Activated naive CD8-positive, alpha-beta T cell treated with anti-CD3 and anti-CD28 coated beads, Interleukin-2, amount 50 U/mL, for 24 hours (primary cell): ENCODE measurements at places on chromosomes 7 and 10.

GRCh38 chr10:132537684-132538001 lies at the start of gene INPP5A:
TSS of gene INPP5A (plus strand) at chr10:132537787. CDS start at chr10:132538097, 310 bp downstream.
- DNase-seq, result no peak

DNA sequence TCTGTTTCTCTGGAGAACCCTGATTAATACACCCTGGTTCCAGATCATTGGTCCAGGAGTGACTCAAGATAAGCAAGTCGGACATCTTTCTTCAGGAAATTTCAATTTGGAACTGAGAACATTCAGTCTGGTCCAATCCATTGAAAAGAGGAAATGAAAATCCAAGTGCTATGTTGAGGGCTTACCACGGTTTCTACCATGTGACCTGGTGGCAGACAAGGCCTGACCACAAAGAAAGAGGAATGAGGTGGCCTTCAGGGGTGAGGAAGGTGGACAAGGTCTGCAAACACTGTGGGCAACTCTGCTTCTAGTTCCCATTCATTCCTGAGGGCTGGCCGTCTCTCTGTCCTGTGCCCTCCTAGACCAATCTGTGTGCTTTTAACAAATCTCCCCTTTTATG lies 149.2 kb upstream of the GHITM start:
- DNase-seq, result no peak

DNA sequence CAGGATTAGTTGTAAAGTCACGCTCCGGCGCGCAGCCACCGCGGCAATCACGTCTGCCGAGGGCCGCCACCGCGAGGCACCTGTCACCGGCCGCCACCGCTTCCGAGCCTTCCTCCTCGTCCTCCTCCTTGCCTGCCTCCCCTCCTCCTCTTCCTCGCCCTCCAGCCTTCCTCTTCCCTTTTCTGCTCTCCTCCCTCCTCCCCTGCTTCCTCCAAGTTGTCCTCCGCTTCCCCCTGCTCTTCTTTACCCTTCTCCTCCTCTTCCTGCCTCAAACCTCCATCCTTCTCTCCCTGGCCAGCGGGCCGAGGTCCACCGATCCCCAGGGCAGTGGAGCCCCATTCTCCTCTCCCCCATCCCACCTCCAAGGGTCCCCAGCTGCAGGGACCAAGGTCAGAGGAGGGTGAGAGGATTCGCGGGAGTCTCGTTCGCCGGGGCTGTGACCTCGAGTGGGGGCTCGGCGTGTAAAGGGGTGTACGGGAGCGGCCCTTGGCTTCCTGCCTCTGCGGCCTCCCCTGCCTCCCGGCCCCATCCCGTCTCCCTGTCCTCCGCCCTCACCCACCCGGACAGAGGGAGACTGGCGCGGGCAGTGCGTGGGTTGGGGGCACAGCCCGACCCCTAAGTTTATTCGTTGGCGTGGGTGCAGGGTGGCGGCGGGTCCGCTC lies 89.5 kb upstream of the PAX2 start:
- DNase-seq, result peak; percentile 32

DNA sequence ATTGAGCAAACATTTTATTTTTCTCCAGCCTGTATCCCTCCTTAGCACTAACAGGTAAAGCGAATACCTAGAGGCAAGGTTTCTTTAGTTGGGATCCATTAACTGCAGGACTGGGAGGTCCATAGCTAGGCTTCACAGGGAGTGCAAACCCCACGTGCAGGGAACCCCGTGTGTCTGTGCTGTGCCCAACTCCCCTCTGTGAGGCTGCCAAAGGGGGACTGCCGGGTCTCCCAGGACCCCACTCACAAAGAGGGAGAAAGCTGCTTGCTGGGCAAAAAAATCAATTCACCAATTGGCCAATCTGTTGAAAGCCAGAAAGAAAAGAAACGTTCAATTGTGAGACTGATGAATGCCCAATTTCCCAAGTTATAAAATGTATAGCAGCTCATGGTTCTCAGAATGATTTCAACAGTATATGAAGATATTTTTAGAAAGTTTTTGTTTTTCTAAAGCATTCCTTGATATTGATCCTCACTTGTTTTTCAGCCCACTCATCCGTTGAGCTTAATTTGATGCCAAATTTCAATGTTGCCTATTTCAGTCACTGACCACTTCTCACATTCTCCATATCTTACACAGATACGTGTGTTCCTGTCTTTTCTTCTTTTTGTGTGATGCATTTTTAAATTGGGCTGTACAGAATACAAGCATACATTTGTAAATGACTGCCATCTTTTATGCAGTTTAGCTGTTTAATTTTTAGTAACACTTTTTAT lies 202.7 kb upstream of the PRSS58 start:
- DNase-seq, result no peak

DNA sequence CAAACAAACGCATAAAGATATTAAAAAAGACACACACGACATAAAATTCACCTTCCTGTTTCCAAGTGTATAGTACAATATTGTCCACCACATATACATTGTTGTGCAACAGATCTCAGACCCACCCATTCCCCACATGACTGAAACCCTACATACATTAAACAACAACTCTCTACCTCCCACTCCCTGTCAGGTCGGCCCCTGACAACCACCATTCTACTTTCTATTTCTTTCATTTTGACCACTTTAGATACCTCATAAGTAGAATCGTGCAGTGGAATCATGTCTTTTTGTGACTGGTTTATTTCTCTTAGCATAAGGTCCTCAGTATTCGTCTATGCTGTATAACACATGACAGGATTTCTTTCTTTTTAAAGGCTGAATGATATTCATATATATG lies 320.5 kb downstream of the BBS9 start:
- DNase-seq, result no peak

DNA sequence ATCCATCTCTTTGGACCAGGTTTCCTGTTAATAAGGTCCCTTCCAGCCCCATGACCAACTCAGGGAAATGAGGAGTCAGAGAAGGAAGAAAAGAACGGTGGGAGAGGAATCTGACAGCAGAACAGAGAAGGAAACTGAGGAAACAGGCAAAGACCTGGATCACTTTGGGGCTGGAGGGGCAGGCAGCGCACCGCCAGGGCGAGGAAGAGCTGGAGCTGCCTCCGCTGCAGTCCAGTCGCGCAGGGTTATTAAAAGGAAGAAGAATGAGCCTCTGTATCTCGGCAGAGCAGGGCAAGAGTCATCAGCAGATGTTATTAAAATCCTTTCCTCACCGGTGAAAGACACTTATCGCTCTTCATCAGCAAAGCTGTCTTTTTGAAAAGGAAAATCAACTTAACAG lies 37.7 kb upstream of the R3HCC1L start:
- no peak for DNase-seq

GRCh38 chr10:49323896-49324270 lies 24.9 kb downstream of the C10orf71 start:
- no peak for DNase-seq

- DNase-seq, result no peak
These were observed 170.1 kb upstream of the SEMA3A start for GRCh38 chr7:84364708-84365107.

DNA sequence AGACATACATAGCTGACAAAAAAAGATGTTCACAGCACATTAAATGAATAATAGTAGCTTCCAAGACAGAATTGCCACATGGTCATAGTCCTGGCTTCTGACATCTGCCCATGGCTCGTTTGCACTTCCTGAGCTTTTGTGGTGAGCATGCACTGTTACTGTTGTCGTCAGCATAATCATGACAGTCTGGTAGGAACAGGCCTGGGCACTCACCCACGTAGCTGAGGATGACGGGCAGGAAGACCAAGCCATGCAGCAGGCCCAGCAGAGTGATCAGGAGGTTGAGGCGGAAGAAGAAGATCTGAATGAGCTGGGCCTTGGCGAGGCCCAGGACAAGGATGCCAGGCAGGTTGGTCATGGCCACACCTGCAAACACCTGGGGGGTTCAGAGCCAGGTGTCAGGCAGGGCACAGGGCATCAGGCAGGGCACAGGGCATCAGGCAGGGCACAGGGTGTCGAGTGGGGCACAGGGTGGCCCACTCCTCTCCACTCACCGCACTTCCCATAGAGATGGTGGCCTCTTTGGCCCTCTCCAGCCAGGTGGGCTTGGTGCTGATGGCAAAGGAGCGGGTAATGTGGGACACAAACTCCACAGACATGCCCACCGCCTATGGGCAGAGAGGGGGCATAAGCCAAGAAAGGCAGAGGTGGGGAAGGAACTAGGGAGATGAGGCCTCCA lies 25.3 kb upstream of the NUDCD3 start:
- no peak for DNase-seq

- DNase-seq, result no peak
These were observed 336.3 kb upstream of the MAGI2 start for GRCh38 chr7:79789584-79790345.

DNA sequence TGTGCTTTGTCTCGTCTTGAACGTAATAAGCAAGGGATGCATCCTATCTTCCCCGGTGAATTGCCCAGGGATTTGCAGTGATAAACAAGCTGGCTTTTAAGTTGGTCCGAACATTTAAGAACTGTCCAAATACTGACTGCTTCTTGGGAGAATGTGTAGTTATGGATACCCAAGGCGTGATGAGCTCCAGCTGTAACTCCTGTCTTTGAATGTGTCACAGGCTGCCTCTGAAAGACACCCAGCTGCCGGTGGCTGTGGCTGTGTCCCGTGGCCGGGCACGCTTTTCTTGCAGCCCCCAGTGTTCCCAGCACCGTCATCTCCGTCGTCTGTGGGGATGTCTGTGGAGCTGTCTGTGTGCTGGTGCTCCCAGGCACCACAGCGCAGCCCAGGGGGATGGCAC lies 118.1 kb downstream of the GLRX3 start:
- DNase-seq, result no peak

DNA sequence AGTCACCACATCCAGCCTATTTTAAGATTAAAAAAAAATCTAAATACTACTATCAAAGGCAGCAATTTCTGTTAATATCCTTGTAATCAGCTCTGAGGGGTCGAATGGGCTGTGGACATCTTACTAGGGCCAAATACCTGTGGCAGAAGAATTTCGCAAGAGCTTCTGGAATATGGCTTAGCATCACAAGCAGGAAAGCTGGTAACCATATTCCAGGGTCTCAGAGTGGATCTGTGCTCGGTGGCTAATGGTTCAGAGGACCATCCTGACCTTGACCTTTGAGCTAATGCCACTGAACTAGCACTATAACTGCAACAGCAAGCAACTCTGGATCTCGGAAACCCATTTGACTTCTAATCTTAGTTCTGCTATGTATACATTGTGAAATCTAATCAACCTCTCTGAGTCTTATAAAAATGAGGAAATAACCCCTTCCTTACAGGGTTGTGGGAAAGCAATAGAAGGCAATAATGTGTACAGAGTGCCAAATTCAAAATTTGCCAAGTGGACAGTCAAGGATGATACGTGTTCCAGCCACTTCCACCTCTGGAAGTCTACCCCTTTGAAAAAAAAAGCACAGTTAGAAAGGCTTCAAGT lies 65.5 kb downstream of the CYP26A1 start:
- no peak for DNase-seq

DNA sequence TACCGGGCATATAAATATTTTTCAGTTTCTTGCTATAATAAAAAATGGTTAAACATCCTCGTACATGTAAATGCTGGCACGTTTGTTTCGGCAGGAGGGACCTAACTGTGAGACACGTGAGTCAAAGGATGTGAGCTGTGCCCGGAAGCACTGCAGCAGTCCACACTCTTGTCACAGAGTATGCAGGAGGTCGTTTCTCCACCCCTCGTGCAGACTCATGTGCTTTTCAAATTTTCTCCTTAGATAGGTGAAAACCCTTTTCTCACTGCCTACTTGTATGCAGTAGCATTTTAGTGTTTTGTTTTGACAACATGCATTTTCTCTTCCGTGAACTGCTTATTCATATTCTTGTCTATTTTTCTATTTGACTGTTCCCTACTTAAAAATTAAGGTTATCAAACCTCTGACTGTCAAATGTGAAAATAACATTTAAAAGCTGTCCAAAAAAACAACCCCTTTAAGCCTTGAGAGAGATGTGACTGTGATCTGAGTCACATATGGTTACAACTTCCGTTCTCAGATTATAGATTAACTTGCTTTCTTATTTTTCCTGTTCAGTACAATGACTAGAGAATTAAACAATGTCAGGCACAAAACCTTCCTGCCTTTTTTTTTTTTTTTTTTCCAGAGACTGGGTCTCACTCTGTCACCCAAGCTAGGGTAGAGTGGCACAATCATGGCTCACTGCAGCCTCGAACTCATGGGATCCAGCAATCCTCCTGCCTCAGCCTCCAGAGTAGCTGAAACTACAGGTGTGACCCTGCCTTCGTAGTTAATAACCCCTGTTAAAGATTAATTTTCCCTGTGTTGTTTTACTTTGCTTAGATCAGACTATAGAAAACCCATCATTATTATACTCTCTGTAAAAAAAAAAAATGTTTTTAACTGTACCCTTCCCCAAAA lies 45.1 kb downstream of the DPY19L1 start:
- peak; percentile 8 for DNase-seq

- no peak for DNase-seq
These were observed 387.2 kb downstream of the PARD3 start for GRCh38 chr10:34427911-34428216.

- DNase-seq, result no peak
These were observed 44.3 kb upstream of the ZNF107 start for GRCh38 chr7:64621656-64622055.

DNA sequence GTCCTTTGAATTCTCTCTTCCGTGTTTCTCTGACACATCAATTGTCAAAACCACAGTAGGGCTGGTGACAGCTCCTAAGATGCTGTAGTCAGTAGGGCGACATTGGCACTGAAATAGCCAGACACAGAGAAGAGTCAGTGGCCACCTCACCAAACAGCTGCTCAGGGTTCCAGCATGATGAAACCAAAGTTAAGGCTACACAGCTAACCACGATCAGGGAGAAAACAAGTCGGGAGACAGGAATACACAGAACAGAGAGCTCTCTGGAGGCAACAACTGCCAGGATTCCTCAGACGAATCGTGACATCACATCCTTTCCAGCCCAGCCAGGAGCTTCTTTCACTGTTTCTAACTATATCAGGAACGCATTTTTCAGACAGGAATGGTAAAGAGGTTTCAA lies 922.2 kb downstream of the SORCS1 start:
- no peak for DNase-seq

DNA sequence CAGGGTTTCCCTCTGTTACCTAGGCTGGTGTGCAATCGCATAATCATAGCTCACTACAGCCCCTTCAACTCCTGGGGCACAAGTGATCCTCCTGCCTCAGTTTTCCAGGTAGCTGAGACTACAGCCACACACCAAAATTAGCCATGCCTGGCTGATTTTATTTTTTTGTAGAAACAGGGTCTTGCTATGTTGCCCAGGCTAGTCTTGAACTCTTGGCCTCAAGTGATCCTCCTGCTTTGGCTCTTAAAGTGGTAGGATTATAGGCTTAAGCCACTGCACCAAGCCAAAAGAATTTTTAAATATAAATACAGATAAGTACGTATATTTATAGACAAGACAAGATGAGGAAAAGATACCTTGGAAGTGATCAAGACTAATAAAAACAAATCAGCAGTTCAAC lies 116.9 kb downstream of the NRBF2 start:
- DNase-seq, result no peak

- no peak for DNase-seq
These were observed 164.7 kb downstream of the SEMA3E start for GRCh38 chr7:83484266-83484665.

GRCh38 chr10:29895456-29895855 lies 163.9 kb downstream of the JCAD start:
- no peak for DNase-seq

GRCh38 chr10:391305-391704 lies 256.1 kb downstream of the ZMYND11 start:
- DNase-seq, result no peak
